ENCODE measurements at places on chromosomes 2 and 18. TPM values are rescaled to one million over a fixed set of nuclear protein-coding genes. Genes with fewer than 3 reads are reported as not detected.

FHOD3 gene
- total RNA-seq = 30.0 TPM

- no peak overlapping the region for H3K4me3 ChIP-seq
- no peak overlapping the region for H3K27ac ChIP-seq
- no peaks in the 10 kb centered on the region for H3K4me1 ChIP-seq
- no peaks in the 10 kb centered on the region for H3K36me3 ChIP-seq
- no peaks in the 10 kb centered on the region for H3K27me3 ChIP-seq
Measured at GRCh38 chr18:55787536-55788073, 199.6 kb upstream of the TCF4 start.

- H3K4me3 ChIP-seq = no peak overlapping the region
- no peaks in the 10 kb centered on the region for H3K27me3 ChIP-seq
- peaks cover 53% of the 10 kb centered on the region for H3K4me1 ChIP-seq
- DNase-seq = no peak
Measured at GRCh38 chr2:85396531-85397470, 13.4 kb downstream of the CAPG start.

CD207 gene
- not detected for total RNA-seq

- DNase-seq = no peak
- no peaks in the 10 kb centered on the region for H3K27me3 ChIP-seq
- no peak overlapping the region for H3K27ac ChIP-seq
- no peak overlapping the region for H3K4me3 ChIP-seq
- no peaks in the 10 kb centered on the region for H3K36me3 ChIP-seq
- H3K4me1 ChIP-seq = peaks cover 61% of the 10 kb centered on the region
Measured at GRCh38 chr2:85240055-85240454, 87.7 kb downstream of the TGOLN2 start.
